Lung (tissue), 17 donors: ENCODE measurements at places on chromosomes 12 and 14. TPM values are rescaled to one million over a fixed set of nuclear protein-coding genes. Genes with fewer than 3 reads are reported as not detected.

ALDH6A1 gene
- total RNA-seq = 43.3 TPM

XPOT gene
- total RNA-seq = 65.7 TPM

B3GNT4 gene
- 0.80 TPM for total RNA-seq

LMO3 gene
- total RNA-seq = 171 TPM

TRIAP1 gene
- 16.9 TPM for total RNA-seq

SPTB gene
- total RNA-seq = 11.5 TPM

ARHGEF40 gene
- 48.6 TPM for total RNA-seq

OR4K17 gene
- total RNA-seq = not detected

CLEC14A gene
- total RNA-seq = 91.3 TPM

RPL10L gene
- total RNA-seq = not detected

STK38L gene
- 27.0 TPM for total RNA-seq

FSCB gene
- total RNA-seq = not detected

NEUROD4 gene
- total RNA-seq = not detected

DPPA3 gene
- not detected for total RNA-seq

KRT72 gene
- not detected for total RNA-seq

ERH gene
- 138 TPM for total RNA-seq

KRT6C gene
- not detected for total RNA-seq

BEGAIN gene
- 1.3 TPM for total RNA-seq

ZCRB1 gene
- 40.0 TPM for total RNA-seq

KRT83 gene
- total RNA-seq = not detected

E2F7 gene
- total RNA-seq = 0.77 TPM

SCN8A gene
- total RNA-seq = 0.46 TPM

SPX gene
- 0.58 TPM for total RNA-seq

RAPGEF3 gene
- total RNA-seq = 26.5 TPM
